ENCODE measurements at places on chromosomes 4 and X.

DNA sequence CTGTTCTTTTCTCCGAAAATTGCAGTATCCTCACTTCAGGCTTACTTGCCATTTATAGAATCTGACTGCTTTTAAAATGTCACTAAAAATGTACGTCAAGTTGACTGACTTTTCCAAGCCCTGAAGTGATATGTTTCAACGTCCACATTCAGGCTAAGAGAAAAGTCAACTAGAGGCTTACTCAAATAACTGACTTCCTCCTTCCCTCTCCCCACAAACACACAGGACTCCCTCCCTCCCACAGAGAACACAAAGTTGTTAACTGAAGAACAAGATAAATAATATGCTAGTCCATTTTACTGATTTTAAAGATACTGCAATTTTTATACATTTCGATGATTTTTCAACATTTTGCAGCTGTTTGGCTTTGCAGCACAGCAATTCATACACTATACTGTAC, 13.8 kb upstream of the CDKL2 start:
- DNase-seq, result no peak

DNA sequence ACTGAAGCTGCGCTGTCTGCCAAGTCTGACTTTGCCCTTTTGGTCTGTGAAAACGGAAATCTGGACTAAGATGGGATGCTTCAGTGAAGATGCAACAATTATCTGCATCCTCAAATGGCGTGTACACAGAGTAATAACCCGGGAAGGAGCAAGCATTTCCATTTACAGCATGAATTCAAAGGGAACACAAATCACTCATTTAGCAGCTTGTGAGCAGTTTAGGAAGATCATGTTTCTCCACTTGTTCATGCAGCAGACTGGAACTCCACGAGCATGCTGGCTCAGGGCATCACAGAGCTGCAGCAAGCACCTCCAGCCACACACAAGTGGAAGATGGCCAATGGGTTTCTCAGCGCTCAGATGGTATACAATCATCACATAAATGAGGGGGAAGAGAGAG, 175.5 kb downstream of the NLGN4X start:
- no peak for DNase-seq

DNA sequence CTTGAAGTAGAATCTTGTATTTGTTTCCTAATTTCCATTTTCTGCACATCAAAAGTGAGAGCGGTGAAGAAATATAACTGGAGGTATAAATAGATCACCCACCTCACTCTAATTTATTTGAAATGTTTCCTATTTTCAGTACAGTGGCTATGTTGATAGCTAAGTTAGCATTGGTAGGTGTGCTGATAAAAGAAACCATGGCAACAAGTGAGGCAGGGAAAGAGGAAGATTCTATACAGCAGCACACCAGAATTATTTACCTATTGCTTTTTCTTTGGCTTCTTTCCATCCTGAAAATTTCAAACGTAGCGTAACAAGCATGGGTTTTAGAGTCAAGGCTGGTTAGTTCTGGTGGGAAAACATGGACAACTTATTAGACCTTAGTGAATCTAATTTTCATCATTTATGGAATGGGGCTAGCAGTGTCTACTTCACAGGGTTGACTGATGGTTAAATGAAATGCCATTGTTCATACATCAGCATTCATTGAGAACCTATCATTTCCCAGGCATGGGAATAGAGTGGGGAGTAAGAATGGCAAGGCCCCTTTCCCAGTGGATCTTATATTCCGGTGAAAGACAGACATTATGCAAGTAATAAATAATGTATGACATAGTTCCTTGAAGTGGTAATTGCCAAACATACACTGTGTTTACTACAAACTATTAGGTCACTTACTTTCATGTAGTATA, 30.6 kb upstream of the CTSO start:
- DNase-seq, result no peak

DNA sequence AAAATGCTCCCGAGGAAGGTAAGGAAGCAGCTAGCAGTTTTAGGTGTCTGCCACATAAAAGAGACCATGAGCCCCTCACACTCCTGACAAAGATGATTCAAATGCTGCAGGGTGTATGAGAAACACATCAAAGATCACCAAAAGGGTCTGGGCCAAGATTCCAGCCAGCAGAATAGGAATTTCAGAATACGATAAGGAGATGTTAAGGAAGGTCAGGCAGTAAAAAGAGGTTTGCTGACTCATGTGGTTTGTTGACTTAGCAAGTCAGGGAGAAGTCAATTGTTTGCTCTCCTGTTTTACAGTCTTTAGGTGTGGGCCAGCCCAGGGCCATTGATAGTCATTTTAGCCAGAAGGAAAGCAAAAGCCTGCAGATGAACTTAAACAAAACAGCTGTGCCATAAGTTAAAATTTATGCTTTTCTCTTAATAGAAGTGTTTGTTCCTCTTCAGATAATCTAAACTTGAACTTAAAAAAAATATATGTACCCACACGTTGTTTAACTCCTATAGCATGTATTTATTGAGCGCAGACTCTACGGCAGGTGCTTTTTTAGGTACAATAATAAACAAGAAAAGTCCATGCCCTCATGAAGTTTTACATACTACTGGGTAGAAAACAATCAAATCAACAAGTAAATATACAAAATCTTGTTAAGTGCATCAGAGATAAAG, 115.6 kb downstream of the CAMK2D start:
- DNase-seq, result no peak

DNA sequence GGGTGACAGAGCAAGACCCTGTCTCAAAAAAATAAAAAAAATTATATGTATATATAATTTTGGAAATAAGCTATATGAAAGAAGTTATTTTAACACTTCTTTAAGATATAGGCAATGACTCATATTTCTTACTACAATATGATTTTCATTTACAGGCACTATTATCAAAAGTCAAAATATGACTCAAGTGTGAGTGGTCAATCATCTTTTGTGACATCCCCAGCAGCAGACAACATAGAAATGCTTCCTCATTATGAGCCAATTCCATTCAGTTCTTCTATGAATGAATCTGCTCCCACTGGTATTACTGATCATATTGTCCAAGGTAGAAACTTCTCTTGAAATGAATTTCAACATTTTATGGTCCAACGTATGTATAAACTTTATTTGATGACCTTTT, 20.8 kb downstream of the OCIAD1 start:
- DNase-seq, result no peak

GRCh38 chrX:103831342-103831802, 685 bp downstream of the RAB9B start:
- DNase-seq, result peak; percentile 12

GRCh38 chr4:54274795-54275665, 45.9 kb downstream of the PDGFRA start:
- DNase-seq, result no peak

- DNase-seq, result no peak
These were observed 7.4 kb upstream of the KDR start for GRCh38 chr4:55132775-55133174.

GRCh38 chr4:104677116-104677515, 182.4 kb upstream of the CXXC4 start:
- DNase-seq, result no peak

DNA sequence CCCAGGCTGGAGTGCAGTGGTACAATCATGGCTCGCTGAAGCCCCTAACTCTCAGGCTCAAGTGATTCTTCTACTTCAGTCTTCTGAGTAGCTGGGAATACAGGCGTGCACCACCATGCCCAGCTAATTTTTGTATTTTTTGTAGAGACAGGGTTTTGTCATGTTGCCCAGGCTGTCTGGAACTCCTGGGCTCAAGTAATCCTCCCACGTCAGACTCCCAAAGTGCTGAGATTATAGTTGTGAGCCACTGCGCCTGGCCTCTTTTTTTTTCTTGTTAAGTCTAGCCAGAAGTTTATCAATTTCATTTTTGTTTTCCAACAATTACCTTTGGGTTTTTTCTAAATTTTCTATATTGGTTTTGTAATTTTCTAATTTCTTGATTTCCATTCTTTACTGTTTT, 100.6 kb downstream of the GC start:
- DNase-seq, result no peak

GRCh38 chr4:167100120-167100519, 134.2 kb downstream of the SPOCK3 start:
- DNase-seq, result no peak

DNA sequence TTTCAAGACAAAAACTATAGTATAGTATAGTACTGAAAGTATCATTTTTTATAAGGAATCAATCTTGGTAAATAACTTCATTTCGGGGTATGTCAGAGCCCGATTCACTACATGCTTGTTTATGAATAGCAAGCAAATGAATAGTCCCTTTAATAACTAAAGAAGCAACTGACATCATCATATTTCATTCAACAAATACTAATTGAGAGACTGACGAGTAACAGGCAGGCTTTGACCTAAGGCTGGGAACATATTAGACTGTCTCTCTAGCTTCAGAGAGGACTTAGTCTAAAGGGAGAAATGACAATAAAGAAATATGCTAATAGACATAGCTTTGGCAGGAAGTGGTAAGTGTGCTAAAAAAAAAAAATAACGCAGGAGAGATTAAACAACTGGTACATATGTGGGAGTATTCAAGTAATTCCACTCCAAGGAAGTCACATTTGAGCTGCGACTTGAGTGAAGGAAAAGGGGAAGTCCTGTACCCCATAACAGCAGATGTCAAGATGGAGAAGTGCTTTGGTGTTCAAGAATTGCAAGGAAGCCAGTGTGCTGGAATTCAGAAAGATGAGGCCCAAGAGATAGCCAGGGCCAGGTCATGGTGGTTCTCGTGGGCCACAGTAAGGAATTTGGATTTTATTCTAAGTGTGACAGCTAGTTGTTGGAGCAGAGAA, 284.9 kb downstream of the FBXO8 start:
- DNase-seq, result no peak

DNA sequence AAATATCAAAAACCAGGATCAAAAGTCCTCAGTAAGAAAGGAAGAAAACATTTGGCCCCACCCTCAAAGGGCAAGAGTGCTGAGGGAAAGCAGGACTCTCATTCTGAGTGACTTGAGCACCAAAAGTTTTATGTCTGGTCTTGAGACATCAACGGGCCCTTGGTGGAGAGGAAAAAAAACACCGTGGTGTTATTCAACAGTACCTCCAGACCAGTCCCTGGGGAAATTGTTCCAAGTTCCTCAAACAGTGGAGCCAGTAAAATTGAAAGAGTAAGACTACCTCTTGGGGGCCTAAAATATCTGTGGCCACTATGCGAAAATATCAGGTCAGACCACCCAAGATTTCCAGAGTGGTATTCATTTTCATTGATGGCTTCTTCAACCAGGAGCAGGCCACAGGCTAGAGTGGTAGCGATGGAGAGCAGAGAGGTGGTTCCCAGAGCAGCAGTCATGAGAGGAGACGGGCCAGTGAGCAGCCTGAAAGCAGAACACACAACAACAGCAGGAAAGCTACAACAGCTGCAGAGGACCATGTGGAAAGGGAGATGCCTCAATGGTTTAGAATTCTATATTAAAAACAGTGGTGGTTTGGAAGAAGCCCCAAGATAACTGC, 63.7 kb upstream of the RPL34 start:
- DNase-seq, result no peak

GRCh38 chrX:76148041-76148665, 24.7 kb upstream of the PBDC1 start:
- DNase-seq, result no peak

GRCh38 chrX:74526764-74527163, 87.7 kb downstream of the RLIM start:
- DNase-seq, result no peak

- DNase-seq, result no peak
These were observed 46.1 kb downstream of the TMEM131L start for GRCh38 chr4:153512162-153512852.

DNA sequence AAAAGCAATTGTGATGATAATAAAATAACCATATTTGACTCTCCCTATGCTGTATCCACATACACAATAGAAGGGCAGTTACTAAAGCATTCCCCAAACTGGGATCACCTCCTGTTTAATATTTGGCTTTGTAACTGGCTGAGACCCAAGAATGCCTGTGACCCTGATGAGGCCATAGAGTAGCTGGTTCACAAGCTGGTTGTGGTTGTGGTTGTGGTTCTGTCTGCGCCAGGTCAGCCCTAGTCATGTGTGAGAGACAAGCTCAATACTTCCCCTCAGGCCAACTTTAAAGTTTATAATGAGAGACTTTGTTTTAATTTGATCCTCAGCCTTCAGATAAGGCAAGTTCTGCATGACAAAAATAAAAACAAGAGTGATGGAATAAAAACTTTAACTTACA, 209.9 kb downstream of the PARM1 start:
- DNase-seq, result no peak

DNA sequence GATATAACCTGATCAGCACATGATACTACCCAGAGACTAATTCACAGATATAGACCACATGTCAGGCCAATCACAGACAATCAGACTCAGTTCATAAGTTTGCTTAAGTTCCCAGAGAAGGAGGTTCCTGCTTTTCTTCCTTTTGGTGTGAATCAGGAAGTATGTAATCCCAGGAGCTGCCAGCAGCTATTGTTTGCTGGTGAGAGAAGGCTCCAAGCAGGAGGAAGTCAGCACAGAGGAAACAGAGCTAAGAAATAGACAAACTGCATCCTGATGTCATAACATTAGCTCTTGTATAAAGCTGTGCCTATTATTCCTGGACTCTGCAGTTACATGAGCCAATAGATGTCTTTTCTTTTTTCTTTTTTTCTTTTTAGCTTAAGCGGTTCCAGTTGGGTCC, 50.9 kb downstream of the UCHL1 start:
- DNase-seq, result no peak

DNA sequence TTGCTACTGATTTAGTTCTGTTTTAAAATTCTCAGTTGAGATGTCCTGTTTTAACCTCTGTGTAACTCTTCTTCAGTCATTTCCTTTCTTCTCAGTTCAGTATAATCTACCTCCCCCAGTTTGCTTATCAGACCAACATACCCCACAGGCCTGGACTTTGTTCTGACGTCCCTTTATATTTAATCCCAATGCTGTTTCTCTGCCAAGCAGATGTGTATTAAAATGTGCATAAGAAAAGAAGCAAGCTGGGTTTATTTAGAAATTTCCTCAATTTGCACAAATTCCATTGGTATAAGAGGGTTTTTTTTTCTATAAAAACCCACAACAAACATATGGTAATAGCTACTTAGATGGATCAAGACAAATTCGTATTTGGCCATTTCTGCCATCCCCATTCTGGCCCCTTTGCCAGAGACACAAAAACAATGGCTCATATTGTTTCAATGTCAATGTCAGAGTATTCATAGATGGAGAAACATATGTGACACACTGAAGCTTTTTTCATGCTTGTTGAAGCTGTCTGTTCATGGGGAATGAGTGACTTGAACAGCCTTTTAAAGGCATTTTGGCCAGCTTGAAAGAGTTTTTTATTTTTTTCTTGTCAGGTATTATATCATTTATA, 24.5 kb downstream of the HCCS start:
- no peak for DNase-seq

GRCh38 chr4:169209388-169209883, 61.3 kb downstream of the SH3RF1 start:
- DNase-seq, result no peak

DNA sequence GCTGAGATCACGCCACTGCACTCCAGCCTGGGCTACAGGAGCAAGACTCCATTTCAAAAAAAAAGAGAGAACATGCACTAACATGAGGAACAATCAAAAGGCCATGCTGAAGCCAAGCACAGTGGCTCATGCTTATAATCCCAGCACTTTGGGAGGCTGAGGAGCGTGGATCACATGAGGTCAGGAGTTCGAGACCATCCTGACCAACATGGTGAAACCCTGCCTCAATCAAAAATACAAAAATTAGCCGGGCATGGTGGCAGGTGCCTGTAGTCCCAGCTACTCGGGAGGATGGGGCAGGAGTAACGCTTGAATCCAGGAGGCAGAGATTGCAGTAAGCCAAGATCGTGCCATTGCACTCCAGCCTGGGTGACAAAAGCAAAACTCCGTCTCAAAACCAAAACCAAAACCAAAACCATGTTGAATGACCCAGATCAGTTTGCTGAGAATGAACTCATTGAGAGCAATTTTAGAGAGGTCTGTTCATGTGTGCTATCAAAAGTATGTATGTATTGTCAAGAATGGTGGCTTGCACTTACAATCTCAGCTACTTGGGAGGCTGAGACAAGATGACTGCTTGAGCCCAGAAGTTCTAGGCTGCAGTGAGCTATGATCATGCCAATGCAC, 44.8 kb downstream of the PDS5A start:
- no peak for DNase-seq
